ENCODE measurements at places on chromosomes 5 and 9.
A peak's percentile ranks its signal among the peaks of the same experiment; 100 is the strongest.

- DNase-seq, result no peak
Measured at GRCh38 chr5:72510610-72511181, 3.5 kb upstream of the ZNF366 start.

- no peak for DNase-seq
Measured at GRCh38 chr5:33588654-33589372, 148.0 kb downstream of the TARS1 start.

GRCh38 chr5:178234750-178235587 is 2.4 kb upstream of the PHYKPL start:
- DNase-seq, result peak; percentile 14

- DNase-seq, result no peak
Measured at GRCh38 chr9:84991514-84991870, 322.0 kb downstream of the NTRK2 start.

GRCh38 chr5:10621832-10622231 is 58.0 kb downstream of the ANKRD33B start:
- DNase-seq, result no peak
